ENCODE measurements at places on chromosomes 2 and 18. TPM values are rescaled to one million over a fixed set of nuclear protein-coding genes. Genes with fewer than 3 reads are reported as not detected.
A peak's percentile ranks its signal among the peaks of the same experiment; 100 is the strongest.

GRCh38 chr2:168583710-168584521, 127.8 kb downstream of the CERS6 start:
- H3K4me1 ChIP-seq, result peaks cover 69% of the 10 kb centered on the region
- H3K27me3 ChIP-seq, result no peaks in the 10 kb centered on the region
- no peaks in the 10 kb centered on the region for H3K36me3 ChIP-seq
- peak overlapping the region; percentile 66 for H3K27ac ChIP-seq
- DNase-seq, result no peak

- H3K4me1 ChIP-seq, result peaks cover 29% of the 10 kb centered on the region
- H3K36me3 ChIP-seq, result no peaks in the 10 kb centered on the region
- H3K4me3 ChIP-seq, result no peak overlapping the region
- no peak for DNase-seq
- peaks cover 21% of the 10 kb centered on the region for H3K27me3 ChIP-seq
- no peak overlapping the region for H3K27ac ChIP-seq
Measured at GRCh38 chr2:98091738-98092137, 4.8 kb downstream of the VWA3B start.

DNA sequence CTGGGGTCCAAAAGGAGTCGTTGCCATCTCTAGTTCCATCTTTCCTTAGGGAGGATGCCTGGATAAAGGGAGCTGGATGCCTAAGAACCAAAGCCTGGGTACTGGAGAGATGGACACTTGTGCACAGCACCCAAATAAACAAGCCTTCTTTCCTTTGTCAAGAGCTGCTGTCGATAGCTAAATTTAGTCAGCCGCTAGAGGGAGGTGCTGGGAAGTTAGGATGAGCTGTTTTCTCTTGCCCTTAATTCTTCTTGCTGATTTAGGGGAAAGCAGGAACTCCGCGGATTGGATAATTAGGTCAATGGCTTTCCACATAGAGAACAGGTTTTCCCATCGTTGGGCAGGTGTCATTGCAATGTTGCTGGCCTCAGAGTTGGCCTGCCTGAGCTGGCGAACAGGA, 30.9 kb upstream of the SERPINB12 start:
- no peak overlapping the region for H3K4me3 ChIP-seq
- H3K27me3 ChIP-seq, result peaks cover 46% of the 10 kb centered on the region

DNA sequence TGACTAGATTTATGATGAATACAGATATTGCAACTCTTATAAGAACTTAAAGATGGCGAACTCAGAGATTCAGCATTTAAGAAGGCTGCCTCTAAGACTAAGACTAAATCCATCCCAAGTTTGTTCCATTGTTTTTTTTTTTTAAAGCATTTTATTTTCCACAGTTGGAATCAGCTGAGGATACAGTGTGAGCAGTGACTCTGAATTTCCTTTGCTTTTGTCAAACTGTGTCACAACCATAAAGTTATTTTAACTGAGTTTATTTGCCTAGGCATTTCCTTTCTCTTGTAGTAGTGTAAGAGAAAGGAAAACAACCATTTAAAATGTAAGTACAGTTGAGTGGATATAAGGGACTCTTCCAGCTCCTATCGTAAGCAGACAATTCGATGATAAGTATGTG, 63.9 kb downstream of the ZEB2 start:
- H3K27me3 ChIP-seq, result peaks cover 24% of the 10 kb centered on the region
- no peak overlapping the region for H3K27ac ChIP-seq

- no peaks in the 10 kb centered on the region for H3K27me3 ChIP-seq
- no peak overlapping the region for H3K4me3 ChIP-seq
- DNase-seq, result no peak
- no peaks in the 10 kb centered on the region for H3K36me3 ChIP-seq
- no peak overlapping the region for H3K27ac ChIP-seq
Measured at GRCh38 chr2:37681587-37681986, 10.1 kb upstream of the CDC42EP3 start.

DNA sequence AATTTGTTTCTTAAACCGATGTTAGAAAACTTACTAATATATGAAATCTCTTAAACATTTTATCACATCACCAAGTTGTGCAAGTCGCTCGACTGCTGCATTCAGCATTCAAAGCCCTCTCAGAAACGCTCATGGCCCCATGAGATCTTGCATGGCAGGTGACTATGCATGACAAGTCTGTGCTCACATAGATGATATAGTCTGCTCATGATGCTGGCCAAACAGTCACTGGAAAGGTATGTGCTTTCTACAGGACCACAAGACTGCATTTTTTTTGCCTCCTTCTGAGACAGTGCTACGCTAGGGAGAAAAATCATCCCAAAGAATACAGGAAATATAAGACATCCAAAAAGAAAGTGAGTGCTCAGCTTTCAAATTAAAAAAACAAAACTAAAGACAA, 98.3 kb upstream of the ZBTB14 start:
- H3K36me3 ChIP-seq, result no peaks in the 10 kb centered on the region
- DNase-seq, result no peak
- H3K27ac ChIP-seq, result no peak overlapping the region

DNA sequence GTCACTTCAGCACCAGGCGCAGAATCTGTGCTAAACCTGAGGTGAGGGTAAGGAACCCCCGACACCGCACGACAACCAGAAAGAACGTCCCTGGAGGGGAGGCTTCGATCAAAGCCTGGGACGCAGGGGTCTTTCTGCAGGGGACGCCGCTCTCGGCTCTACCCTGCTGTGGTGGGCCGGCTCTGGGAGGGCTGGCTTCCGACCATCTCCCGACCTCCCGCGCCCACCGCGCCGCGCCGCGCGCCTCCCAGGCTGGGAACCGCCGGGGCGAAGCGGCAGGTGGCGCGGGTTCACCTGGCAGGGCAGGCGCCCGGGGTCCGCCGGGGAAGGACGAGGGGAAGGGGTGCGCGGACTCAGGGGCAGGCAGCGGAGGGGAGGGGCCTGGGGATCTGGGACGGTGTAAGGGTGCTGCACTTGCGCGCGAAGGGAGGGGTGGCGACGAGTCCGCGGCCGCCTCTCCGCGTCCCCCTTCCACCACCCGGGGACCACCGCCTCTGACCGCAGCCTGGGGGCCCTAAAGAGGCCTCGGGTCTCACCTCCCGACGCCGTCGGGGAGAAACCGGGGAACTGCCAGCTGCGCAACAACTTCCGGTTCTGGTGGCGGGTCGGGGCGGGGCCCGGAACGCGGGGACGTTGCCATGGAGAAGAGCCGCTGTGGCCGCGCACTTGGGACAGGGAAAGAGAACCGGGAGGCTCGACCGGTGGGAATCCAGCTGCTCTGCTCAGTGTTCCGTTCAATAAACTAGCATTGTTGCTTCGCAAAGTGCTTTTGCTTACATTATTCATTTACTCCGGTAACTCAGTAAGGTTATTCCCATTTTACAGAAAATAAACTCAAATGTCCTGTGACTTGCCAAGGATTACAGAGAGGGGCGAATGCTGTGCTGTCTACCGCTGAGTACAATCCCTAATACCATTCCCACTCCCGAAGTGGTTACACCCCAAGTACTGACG, at the start of gene ZNF396:
Gene ZNF396, minus strand, starts transcription at position 596 of the 954 bp plus-strand sequence. CDS start 3,045 bp downstream, outside the sequence.
- H3K4me3 ChIP-seq, result peak within 1 kb of the TSS; percentile 88
- peak within 1 kb of the TSS; percentile 57 for H3K27ac ChIP-seq
- no peaks in the 10 kb centered on the region for H3K36me3 ChIP-seq
- DNase-seq, result peak; percentile 54

DNA sequence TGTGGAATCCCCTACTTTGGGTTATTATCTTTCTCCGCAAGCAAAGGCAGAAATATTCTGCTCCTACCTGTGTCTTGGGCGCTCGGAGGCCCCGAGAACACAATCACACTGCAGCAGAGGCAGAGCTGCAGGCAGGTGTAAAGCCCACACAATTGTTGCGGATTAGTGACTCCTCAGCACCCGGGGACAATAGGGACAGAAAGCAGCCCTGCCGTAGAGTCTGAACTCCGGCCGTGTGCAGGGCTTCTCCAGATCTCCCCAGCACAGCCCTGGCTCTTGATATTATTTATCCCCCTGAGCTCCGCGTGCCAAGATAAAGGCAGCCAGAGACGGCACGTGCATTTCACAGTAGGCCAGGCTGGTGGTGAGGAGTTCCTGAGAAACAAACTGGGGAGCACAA, 229.2 kb downstream of the EN1 start:
- H3K27me3 ChIP-seq, result peaks cover 1% of the 10 kb centered on the region
- H3K4me1 ChIP-seq, result no peaks in the 10 kb centered on the region
- no peak for DNase-seq
- H3K36me3 ChIP-seq, result no peaks in the 10 kb centered on the region
- no peak overlapping the region for H3K27ac ChIP-seq

GRCh38 chr18:78813156-78813555, 166.5 kb upstream of the SALL3 start:
- DNase-seq, result no peak
- no peak overlapping the region for H3K4me3 ChIP-seq
- H3K27ac ChIP-seq, result no peak overlapping the region
- H3K4me1 ChIP-seq, result no peaks in the 10 kb centered on the region
- peaks cover 25% of the 10 kb centered on the region for H3K27me3 ChIP-seq

GRCh38 chr2:60298006-60298696, 255.3 kb downstream of the BCL11A start:
- no peak for DNase-seq
- peaks cover 10% of the 10 kb centered on the region for H3K27me3 ChIP-seq
- H3K27ac ChIP-seq, result no peak overlapping the region
- peaks cover 17% of the 10 kb centered on the region for H3K4me1 ChIP-seq

GRCh38 chr2:56613920-56614319, 430.1 kb downstream of the CCDC85A start:
- H3K4me3 ChIP-seq, result no peak overlapping the region
- H3K36me3 ChIP-seq, result no peaks in the 10 kb centered on the region
- H3K4me1 ChIP-seq, result no peaks in the 10 kb centered on the region
- H3K27me3 ChIP-seq, result no peaks in the 10 kb centered on the region
- no peak for DNase-seq
- no peak overlapping the region for H3K27ac ChIP-seq

DNA sequence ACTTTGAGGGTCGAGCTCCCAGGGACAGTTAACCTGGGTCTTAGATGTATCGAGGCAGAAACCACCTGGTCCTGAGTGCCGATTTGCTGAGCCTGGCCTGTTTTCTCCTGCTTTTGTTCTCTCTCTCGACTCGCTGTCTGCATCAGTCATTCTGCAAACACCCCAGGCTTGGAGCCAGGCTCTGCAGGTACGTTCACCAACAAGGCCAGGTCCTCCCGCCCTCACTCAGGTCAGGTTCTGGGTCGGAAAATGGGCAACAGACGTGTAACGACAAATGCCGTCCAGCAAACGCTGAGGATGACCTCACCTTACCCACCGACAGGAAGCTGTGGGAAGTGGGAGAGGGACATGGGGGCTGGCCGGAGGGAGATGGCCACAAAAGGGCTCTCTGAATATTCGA, 57.7 kb upstream of the PXDN start:
- H3K27ac ChIP-seq, result no peak overlapping the region
- H3K36me3 ChIP-seq, result no peaks in the 10 kb centered on the region

GRCh38 chr2:1754046-1754445, 9.7 kb upstream of the PXDN start:
- no peaks in the 10 kb centered on the region for H3K4me1 ChIP-seq
- no peak overlapping the region for H3K27ac ChIP-seq
- H3K27me3 ChIP-seq, result peaks cover 2% of the 10 kb centered on the region
- DNase-seq, result no peak
- no peak overlapping the region for H3K4me3 ChIP-seq

GRCh38 chr2:182420669-182421068, 6.2 kb downstream of the PDE1A start:
- no peaks in the 10 kb centered on the region for H3K27me3 ChIP-seq
- DNase-seq, result no peak
- no peak overlapping the region for H3K4me3 ChIP-seq
- H3K4me1 ChIP-seq, result no peaks in the 10 kb centered on the region
- H3K36me3 ChIP-seq, result no peaks in the 10 kb centered on the region

DNA sequence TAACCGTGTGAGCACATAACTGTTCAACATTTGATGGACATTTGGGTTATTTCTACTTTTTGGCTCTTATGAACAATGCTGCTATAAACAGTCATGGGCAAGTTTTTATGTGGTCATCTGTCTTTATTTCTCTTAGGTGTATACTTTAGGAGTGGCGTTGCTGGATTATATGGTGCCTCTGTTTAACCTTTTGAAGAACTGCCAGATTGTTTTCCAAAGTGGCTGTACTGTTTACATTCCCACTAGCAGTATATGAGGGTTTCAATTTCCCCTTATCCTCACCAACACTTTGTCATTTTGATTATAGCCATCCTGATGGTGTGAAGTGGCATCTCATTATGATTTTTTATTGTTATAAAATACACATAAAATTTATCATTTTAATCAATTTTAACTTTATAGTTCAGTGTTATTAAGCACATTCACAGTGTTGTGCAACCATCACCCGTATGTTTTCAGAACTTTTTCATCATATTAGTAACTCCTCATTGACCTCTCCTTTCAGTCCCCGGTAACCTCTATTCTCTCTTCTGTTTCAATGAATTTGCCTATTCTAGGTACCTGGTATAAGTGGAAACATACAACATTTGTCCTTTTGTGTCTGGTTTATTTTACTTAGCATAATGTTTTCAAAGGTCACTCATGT, 55.4 kb downstream of the EML4 start:
- peaks cover 39% of the 10 kb centered on the region for H3K36me3 ChIP-seq
- no peak overlapping the region for H3K4me3 ChIP-seq
- DNase-seq, result no peak
- no peaks in the 10 kb centered on the region for H3K27me3 ChIP-seq

DNA sequence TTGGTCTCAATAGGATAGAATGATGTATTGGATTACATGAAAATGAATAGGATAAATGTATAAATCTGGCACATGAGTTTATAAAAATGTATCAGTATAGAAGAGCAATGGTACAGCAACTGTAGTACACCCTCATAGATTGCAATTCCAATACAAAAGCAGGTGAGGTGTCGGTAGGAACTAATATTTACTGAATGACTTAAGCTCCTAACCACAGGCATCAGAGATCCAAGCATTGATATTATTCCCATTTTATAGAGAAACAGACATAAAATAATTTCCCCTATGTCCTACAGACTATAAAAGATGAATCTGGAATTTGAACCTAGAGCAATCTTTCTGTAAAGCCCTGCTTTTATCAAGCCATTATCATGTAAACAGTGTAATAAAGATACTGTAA, 227.4 kb downstream of the MBD2 start:
- H3K4me3 ChIP-seq, result no peak overlapping the region
- no peaks in the 10 kb centered on the region for H3K36me3 ChIP-seq
- DNase-seq, result no peak
- H3K4me1 ChIP-seq, result no peaks in the 10 kb centered on the region
- no peak overlapping the region for H3K27ac ChIP-seq
- peaks cover 6% of the 10 kb centered on the region for H3K27me3 ChIP-seq

DNA sequence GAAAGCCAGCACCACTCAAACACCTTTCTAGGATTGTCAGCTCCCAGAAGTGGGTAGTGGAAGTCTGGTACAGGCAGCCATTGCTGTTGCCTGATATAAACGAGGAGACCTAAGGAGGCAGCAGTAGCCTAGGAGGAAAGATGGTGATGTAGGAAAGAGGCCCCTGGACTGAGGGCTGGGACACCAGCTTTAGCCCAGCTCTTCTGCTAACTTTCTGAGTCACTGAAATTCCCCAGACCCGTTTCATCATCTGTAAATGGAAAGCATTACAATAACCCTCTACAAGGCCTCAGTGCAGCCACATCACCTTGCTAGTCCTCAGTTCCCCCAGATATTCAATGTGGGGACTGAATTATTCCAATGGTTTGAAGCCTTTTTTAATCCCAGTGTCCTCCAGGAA, 336.5 kb downstream of the TNS1 start:
- no peaks in the 10 kb centered on the region for H3K36me3 ChIP-seq
- no peak overlapping the region for H3K27ac ChIP-seq
- no peaks in the 10 kb centered on the region for H3K27me3 ChIP-seq

Gene XDH
- not detected for polyA plus RNA-seq

Gene FAM110C
- polyA plus RNA-seq, result 0.13 TPM

Gene ABCG5
- not detected for polyA plus RNA-seq

Gene UGT1A8
- polyA plus RNA-seq, result not detected

Gene KCNG3
- not detected for polyA plus RNA-seq

Gene HAUS1
- 46.0 TPM for polyA plus RNA-seq

Gene POTEJ
- polyA plus RNA-seq, result not detected

Gene CHRNG
- not detected for polyA plus RNA-seq

Gene GREB1
- polyA plus RNA-seq, result 0.41 TPM

All from naive thymus-derived CD8-positive, alpha-beta T cell (primary cell).